Hematopoietic multipotent progenitor cell treated with erythropoietin and hydrocortisone succinate and interleukin-3 and kit ligand, for 15 days (in vitro differentiated cells): ENCODE measurements at places on chromosomes 2 and 18.

- DNase-seq, result no peak
Observed at GRCh38 chr2:189648846-189649509, 12.3 kb upstream of the ASNSD1 start.

GRCh38 chr2:96485751-96486651, 19.2 kb downstream of the NEURL3 start:
- DNase-seq, result peak; percentile 56

- no peak for DNase-seq
Observed at GRCh38 chr2:218130377-218130776, 4.5 kb downstream of the CXCR2 start.

GRCh38 chr2:143885461-143885860, 634.5 kb downstream of the ZEB2 start:
- no peak for DNase-seq

GRCh38 chr18:68104036-68104435, 587.5 kb upstream of the DSEL start:
- DNase-seq, result no peak

DNA sequence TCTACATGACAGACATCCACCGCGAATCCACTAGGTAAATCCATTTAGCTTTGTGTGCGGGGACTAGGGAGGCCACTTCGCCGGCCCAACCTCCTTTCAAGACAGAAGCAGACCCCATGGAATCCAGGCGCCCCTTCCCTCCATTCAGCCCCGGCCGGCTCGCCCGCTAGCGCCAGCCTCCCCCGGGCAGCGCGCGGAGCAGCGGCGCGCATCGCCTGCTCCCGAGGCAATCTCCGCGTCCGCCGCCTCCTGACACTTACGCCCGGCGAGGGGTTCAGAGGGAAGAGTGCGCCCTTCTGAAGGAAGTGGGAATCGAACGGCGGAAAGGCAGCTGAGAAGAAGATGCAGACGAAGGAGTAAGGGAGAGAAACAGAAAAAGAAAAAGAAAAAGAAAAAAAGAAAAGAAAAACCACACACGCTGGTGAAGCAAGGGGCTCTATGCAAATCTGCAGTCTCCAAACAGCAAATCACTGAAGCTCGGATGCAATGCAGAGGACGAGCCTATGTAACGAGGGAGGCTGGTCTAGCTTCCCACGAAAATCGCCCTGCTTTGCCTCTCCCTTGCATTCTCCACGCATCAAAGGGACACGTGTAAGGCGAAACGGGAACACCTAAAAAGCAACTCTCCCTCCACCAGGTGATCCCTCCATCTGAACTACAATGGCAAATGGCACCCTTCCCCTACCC, 684.4 kb downstream of the NRXN1 start:
- no peak for DNase-seq

- no peak for DNase-seq
Observed at GRCh38 chr2:44009136-44009735, 13.4 kb upstream of the LRPPRC start.

DNA sequence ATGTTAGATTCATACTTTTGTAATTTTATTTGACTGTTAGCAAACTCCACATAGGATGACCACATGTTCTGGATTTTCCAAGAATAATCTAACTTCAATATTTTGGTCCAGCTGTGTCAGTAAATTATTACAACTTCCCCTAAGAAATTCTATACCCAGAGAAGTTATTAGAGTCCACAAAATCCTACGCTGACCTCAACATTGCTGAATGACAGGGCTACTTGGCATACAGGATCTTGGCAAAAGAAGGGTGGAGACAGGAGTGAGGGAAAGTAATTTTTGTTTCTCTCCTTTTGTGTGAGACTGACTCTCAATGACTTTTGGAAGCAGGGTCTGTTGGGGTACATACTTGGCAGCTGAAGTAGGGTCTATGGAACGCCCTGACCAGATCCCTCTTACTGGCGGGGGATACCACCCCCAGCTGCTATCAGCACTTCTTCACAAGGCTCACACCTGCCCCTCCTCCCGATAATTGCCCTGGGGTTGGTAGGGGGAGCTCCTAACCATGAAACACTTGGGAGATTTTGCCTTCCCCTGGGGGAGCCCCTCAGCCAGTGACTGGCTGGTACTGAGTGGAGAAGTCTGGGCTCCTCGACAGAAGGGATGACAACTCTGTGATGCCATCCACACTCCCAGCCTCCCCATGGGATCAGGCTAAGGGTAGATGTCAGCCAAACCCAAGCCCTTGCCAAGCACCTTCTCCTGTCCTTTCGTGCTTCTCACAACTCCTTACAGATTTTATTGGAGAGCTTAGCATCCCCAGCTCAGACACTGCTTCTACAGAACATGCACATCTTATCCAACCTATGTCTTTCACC, 110.6 kb upstream of the FHL2 start:
- DNase-seq, result no peak

DNA sequence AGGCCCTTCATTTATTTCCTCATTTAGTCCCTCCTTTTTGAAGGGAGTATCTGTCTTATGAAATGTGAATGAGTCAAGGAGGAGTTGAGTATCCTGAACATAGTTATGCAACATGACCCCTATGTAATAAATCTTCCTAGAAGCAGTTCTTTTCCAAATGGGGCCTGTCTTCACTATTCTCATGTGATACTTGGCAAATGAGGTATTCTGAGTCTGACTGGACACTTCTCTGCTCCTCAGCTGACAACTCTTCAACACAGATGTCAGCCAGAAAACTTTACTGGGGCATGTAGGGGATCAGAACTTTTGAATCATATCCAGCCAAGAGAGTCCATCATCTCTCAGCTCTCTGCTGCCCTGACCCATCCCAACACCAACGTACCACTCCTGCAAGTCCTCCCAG, 291.6 kb downstream of the ZNF385B start:
- no peak for DNase-seq

DNA sequence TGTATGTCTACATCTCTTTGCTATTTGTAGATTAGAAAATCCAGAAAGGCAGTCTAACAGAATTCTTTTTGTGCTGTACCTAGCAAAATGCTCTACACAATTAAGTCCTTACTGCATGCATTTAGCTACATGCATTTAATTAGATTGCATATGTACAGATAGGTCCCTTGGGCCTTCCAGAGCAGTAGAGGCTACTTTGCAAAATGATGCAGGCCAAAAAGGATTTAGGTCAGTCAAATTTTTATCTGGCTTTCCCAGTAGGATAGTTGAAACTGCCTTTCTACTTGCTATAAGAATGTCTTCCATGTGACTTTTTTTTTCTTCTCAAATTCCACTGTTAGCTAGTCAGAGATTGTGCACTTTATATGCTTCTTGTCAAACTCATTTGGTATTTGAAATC, 19.3 kb downstream of the GALNT13 start:
- no peak for DNase-seq

GRCh38 chr2:150046810-150047209, 440.7 kb downstream of the RND3 start:
- DNase-seq, result no peak

- DNase-seq, result no peak
Observed at GRCh38 chr2:148877403-148877740, 2.3 kb downstream of the KIF5C start.

DNA sequence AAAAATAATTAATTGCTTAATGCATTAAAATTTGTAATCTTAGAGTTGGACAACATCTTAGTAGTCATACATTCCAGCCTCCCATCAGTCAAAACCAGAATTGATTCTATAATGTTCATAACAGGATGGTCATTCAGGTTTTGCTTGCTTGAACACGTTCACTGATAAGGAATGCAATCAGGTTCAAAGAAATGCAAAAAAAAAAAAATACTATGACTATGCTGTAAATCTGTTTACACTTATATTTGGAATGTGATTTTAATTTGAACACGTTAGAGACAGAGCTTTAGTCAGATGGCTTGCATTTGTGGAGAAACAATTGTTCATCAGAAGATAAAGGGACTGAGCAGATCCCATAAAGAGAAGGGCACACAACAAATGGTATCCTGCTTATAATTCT, 131.3 kb upstream of the UNC80 start:
- no peak for DNase-seq

GRCh38 chr2:122138561-122138960, 383.1 kb downstream of the TSN start:
- DNase-seq, result no peak

DNA sequence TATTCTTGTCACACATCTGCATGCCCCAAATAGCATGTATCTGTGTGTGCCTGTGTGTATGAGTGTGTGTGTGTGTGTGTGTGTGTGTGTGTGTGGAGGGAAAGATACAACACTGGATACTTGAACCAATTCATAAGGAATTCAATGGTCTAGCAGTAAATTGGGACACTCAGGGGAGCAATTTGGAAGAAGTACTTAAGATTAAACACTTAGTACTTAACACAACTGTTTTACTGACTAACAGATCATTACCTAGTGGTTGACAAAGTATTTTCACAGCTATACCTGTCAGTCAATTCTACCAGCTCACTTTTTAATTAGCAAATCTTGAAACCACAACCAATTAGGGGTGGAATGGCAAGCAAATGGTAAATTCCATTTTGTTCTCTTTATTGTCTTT, 1024.1 kb downstream of the TMEM182 start:
- DNase-seq, result no peak

- DNase-seq, result no peak
Observed at GRCh38 chr2:50720697-50721315, 311.1 kb downstream of the NRXN1 start.

DNA sequence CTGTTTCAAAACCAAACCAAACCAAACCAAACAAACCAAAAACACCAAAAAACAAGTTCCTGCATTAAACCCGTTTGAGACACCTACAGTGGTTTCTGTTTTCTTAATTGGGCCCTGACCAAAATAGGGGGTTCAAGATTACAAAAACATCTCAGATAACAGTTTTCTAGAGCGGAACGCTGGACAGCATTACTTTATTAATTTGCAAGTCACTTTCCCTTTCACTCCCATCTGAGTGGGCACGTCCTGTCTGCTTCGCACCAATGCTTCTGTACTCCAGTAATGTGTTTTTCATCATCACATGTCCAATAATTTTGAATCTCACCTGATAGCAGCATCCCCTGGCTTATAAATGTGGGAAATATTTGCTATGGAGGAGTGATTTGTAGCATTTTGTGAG, 11.7 kb upstream of the MYO1B start:
- DNase-seq, result no peak

DNA sequence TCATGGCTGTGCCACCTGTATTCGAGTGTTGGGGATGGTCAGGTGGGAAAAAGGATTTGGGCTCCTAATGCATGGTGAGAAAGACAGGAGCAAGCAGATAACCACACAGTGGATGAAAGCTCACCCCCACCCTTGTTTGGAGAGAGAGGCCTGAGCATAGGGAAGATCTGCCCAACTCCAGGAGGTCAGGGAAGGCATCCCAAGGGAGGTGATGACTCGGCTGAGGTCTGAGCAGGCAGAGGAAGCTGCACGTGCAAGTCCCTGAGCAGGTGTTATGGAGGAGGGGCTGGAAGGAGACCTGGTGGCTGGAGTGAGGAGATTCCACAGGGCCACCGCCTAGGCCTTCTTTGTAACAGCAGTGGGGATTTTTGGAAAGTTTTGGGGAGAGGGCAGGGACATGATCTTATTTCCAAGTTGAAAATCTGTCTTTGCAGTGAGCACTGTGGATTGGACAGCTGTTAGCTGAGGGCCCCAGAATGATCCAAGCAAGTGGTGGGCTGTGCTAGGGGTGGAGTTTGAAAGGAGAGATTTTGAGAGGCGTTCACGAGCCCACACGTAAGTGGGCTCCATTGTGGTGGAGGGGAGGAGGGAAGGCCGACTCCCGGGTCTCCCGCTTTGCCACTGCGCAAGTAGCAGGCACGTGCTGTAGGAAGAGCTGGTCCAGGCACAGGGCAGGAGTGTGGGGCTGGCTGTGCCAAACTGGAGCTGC, 228.5 kb downstream of the GLI2 start:
- no peak for DNase-seq

DNA sequence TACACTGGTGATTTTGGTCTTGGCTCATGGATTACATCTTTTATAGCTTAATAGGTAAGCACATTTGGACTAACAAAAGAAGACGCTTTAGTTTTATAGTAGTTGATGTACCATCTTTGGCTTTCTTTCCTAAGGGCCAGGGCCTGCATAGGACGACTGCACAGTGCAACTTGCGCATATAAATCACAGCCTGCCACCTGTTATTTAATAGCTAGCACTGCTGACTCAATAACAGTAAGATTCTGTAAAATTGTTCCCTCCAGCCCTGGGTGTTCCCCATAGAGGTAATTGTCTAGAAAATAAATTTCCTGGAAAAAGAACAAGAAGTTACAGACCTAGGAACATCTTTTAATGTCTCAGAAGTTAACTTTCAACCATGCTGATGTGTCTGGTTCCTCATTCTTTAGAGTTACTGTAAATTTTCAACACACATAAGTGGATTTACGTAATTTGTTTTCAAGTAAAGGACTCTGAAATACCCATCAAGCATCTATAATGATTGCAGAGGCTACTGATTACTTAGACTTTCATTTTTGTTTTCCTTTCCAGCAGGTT, 594.2 kb upstream of the NXPH2 start:
- DNase-seq, result no peak

GRCh38 chr18:75106746-75107145, 102.2 kb downstream of the PTGR3 start:
- DNase-seq, result no peak

- DNase-seq, result no peak
Observed at GRCh38 chr2:160062292-160063005, at the start of gene PLA2R1. TSS of gene PLA2R1 (minus strand) at chr2:160062615. CDS start at chr2:160062403, 212 bp downstream.

GRCh38 chr18:31261792-31262582, 56.0 kb upstream of the DSG1 start:
- DNase-seq, result no peak

DNA sequence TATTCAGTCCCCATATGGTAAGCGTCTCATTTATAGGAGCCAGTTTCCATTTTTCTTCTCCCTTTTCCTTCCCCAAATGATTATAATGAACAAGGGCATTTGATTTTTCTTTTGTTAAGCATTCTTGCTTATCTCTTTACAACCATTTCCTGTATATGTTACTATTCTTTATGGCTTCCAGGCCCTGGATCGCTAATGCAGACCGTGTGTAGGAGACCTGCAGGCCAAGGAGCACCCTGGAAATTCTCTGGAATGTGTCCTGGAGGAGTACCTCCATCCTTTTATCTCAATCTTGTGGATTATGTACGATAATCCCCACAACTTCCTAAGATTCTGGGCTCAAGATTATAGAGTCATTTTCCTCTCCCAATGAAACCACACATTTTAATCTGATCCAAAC, 439.6 kb upstream of the MMADHC start:
- DNase-seq, result no peak

DNA sequence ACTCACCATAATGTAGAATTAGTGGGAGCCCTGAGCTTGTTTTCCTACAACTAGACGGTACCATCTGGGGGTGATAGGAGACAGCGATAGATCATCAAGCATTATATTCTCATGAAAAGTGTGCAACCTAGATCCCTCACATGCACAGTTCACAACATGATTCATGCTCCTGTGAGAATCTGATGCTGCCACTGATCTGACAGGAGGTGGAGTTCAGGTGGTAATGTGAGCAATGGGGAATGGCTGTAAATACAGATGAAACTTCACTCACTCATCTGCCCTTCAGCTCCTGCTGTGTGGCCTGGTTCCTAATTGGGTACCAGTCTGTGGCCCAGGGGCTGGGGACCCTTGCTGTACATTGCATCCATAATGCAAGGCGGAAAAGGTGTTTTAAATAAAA, 60.7 kb downstream of the USP34 start:
- DNase-seq, result no peak

- DNase-seq, result no peak
Observed at GRCh38 chr2:120289221-120289906, 36.7 kb downstream of the RALB start.
